ENCODE measurements at places on chromosomes 6 and 20.

- no peak for DNase-seq
Measured at GRCh38 chr20:33352258-33353012, 48.9 kb downstream of the CDK5RAP1 start.

GRCh38 chr6:113668641-113669408 lies 188.3 kb upstream of the MARCKS start:
- DNase-seq = no peak

GRCh38 chr6:107622269-107622668 lies 132.4 kb downstream of the SOBP start:
- DNase-seq = no peak

GRCh38 chr6:167742719-167743303 lies 83.9 kb upstream of the AFDN start:
- peak; percentile 6 for DNase-seq

DNA sequence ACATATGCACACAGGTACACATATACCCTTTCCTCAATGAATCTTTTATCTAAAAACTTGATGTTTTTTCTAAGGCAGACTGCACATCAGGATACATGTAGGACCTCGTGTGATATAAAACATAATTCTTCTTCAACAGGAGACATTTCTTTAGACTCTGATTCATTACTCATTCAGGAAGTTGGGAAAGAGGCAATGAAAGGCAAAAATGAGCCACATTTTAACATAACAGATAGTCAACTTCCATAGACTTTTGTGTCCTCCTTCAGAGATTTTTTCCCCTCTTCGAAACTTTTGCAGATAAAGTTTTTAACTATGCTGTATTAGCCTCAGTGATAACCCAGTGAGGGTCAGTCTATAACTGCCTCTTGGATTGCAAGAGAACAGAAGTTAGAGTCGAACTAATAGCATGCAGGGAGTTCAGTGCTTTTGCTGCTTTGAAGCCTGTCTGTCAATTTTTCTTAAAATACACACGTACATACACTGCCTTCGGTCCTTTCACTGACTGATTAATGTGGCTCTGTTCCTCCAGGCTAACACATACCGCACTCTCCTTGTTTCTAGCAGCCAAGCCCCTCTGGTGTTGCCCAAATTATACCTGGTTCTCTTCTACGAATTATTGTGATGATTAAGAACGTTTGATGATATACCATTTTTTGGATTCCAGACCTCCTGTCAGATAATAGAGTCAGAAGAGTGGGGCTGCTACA lies 562.5 kb upstream of the MAP3K7 start:
- peak; percentile 22 for DNase-seq

DNA sequence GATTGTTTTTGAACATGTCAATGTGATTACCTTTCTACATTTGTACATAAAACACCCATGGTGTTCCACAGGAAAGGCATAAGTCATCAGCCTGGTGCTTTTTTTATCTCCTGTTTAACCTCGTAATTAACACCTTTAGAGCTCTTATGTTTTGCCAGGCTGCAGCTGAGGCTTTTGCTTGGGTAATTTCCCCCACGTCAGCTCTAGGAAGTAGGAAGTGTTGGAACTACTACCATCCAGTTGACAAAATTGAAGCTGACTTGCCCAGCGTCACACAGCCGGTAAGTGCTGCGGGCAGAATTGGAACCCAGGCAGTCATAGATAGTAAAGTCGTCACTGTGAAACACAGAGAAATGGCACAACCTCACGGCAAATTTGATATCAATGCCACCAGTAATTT lies 86.6 kb upstream of the BMP2 start:
- no peak for DNase-seq

DNA sequence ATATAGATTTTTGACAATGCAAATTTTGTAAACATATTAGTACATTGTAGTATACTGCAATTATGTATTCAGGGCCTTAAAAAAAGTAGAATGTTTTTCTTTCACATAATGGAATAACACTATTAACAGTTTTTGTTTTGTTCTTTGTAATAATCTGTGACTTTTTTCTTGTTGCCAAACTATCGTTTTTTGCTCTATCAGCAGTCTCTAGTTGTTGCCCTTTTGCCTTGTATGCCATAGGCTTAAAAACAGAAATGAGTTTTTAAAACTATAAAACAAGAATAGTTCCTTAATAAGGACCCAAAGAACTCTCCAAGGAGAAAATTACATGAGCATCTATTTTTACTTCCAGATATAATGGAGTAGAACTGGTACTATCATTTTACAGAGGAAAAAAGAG lies 29.5 kb downstream of the REPS1 start:
- no peak for DNase-seq

GRCh38 chr6:118468682-118469465 lies 79.2 kb upstream of the PLN start:
- DNase-seq = peak; percentile 57

GRCh38 chr6:118280210-118280609 lies 267.9 kb upstream of the PLN start:
- no peak for DNase-seq

DNA sequence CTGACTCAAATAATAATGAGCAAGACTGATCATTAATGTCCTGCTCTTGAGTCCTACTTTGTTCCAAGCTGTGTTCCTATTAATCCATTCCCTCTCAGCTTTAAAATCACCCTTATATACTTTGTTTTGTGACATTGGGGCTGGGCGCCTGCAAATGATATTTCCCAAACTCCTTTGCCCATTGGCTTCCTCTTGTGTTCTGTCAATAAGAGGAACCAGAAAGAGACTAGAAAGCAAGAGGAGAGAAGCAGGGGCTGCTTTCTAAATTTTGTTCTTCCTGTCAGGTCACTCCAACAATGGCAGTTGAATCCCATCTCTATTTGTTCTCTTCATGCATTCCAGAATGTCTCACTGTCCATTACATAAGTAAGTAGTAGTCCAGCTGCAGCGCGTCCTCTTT lies 21.6 kb upstream of the TRIM27 start:
- DNase-seq = no peak

DNA sequence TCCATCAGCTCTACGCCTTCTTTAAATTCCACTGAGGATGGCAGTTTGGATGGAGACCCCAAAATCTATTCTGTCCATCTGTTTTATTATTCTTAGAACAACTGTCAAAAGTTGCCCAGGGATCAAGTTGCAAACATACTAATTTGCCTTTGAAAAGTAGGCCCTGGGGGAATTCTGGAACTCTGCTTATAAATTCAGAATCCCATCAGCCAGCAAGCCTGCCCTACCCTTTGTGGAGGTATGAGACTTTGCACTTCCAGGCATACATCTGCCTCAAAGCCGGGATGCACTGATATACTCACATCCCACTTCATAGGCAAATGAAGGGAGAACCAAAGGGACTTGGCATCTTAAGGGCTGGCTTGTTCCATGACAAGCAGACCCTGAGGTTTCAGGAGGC lies 93.6 kb downstream of the INSM1 start:
- no peak for DNase-seq

DNA sequence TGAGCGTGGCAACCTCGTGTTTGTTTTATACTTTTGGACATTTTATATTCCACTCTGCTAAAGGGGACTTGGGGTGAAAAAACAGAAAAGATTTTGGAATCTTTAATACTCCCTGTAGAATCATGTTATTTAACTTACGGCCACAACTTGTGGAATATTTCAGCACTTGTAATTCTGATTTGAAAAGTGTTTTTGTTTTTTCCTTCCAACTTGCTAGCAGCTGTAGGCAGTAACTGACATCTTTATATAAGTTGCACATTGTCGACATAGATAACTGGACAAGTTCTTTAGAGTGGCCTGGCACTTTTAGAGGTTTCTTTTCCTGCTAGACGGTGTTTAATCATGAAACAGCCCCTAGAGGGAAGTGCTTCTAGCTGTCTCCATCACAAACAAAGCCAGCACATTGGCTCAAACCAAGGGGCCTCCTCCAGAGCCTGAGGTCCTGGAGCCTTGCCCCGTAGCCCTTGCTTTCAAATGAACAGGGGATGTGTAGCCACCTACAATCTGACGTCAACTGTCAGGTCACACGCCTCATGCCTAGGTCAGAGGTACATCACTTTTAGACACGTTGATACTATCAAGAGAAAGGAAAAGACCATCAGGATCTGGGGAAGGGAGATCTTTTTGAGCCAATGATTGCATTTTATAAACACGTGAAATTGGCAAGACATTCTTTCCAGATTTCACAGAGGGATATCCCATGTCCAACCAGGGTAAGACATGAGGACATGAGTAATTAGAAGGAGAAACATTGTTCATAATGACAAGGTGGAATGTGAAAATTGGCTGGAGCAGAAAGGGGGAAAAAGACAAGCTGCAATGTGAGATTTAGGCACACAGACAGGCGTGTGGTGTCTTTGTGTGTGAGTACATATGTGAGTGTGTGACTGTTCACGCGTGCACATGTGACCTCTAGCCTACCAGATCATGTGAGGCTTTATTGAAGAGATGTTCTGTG lies 92.1 kb downstream of the TXNDC5 start:
- DNase-seq = no peak

Measured in bronchial epithelial cell (primary cell).